ENCODE measurements at places on chromosomes 11 and 22.

DNA sequence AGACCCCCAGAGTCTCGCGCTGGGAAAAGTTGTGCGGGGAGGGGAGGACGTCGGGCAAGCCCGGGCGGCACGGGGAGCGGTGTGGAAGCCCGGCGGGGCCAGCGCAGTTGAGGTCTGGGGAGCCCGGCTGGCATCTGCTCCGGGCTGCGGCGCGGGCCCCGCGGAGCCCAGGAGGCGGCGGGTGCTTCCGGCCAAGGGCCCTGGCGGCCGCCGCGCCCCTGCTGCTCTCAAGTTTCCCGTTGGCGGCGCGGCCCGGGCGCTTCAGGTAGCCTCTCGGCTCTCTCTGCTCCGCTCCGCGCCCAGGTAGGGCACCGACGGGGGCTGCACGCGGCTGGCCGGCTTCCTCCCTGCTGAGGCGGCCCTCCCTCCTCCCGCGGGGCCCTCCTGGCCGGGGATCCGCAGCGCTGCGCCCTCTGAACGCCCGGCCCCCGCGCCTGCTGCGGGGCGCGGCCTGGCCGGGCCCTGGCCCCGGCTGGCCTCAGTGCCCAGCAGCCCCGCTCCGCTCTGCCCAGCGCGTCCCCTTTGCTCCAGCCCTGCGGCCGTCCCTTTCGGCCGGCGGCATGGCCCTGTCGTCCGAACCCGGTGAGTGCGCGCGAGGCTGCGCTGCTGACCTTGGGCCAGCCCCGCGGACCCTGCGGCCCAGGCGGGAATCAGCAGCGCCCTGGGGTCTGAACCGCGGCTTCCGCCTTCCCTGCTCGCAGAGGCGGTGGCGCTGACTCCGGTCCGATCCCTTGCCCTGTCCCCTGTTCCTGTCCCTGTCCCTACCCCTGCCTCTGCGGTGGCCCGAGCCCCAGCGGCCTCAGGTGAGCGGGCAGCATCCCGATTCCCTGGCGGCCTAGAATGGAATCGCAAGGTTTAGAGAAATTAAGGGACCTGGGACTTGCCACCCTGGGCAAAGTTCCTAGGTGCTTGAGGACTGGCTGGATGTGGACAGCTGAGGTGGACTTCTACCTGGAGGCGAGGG is 4.3 kb upstream of the AMPD3 start:
- peak; percentile 94 for DNase-seq

- DNase-seq: no peak
These were observed 38.4 kb upstream of the A4GALT start for GRCh38 chr22:42758931-42759629.

DNA sequence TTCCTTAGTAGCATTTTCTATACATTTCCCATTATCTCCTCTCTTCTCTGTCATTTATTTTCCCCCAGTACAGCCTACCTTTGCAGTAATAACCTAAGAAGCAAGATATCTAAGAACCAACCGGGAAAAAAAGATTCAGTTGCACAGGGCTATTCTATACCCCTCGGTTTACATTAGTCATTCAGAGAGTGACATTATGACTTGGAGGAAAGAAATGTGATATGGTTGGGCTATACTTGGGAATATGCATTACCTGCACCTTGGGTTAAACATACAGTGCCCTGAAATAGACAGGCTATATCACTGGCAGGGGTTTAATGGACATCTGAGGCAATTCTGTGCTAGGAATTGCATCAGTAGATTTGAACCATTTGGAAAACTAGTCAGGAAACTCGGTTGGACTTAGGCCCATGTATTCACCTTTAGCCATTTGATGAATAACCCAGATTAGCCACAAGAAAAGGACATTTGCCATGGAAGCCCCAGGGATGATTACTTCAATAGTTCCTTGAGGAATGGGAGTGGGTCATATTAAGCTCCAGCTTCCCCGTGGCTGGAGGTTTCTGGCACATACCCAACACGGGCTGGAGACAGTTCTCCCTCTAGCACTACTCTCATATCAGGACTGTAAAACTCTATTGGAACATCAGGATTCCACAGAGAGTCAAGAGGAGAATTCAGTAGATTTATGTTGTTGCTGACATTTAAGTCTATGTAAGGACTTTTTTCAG is 973.2 kb downstream of the NTM start:
- DNase-seq: no peak

GRCh38 chr22:27238935-27239510 is 562.5 kb downstream of the MN1 start:
- DNase-seq: no peak

DNA sequence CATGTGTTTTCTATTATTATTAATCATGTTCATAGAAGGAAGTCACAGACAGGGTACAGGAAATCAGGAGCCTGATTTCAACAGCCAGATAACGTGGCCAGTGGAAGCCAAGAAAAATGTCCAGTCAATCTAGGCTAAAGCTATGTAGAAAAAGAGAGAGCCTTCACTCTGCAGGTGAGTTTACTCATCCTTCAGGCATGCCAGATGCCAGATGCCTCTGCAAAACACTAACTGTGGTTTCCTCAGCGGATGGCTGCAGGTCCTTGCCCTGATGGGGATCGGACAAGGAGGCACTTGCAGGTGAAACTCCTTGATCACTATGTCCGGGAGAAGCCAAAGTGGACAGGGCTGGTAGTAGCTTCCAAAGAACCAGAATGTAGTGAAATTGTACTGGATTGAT is 962.3 kb upstream of the RAG2 start:
- no peak for DNase-seq

DNA sequence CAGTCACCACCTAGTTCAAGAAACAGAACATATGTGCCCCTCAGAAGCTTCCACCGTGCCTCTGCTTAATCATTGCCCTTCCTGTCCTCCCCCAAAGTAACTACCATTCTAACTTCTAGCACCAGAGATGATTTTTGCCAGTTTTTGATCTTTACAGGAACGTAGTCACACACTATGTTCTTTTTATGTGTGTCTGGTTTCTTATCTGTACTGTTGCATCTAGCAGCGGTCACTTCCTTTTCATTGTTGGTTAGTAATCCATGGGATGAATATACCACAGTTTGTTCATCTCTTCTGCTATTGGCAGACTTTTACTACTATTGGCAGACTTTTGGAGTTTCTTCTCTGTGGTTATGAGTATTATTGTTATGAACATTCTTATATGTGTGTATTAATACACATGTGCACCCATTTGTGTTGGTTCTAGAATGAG is 34.6 kb downstream of the SPECC1L start:
- DNase-seq: peak; percentile 7

- DNase-seq: no peak
These were observed 59.9 kb downstream of the FAT3 start for GRCh38 chr11:92284558-92284957.

DNA sequence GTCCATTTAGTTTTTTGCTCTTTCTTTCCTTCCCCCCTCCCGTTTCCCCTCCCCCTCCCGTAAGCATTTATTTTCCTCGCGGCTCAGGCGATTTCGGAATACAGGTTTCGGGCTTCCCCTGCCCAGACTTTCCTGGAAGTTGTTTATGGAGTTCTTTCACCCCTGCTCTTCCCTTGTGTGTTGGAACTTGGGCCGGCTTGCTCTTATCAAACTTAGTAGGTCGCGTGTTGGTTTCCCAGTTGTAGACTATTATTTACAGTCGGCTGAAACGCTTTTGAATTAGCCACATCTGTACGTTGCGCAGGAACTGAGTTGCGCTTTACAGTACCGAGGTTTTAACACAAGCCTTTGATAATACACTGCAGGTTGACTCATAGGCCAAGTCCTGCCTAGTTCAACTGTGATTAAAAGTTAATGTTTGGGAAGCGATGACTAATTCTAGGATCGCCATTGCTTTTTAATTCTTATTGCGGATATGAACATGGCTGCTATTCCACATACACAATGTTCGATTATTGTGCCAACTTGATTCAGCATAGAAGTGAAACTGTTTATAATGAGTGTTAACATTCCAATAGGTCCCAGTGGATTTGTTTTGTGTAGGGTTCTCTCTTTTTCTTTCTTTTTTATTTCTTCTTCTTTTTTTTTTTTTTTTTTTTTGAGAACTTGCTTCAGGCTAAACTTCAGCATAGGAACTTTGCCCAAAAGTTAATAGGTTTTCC is 1.7 kb downstream of the YAP1 start:
- DNase-seq: peak; percentile 97

All from HT-29 (cell line).